ENCODE measurements at places on chromosomes 1 and 21.

DNA sequence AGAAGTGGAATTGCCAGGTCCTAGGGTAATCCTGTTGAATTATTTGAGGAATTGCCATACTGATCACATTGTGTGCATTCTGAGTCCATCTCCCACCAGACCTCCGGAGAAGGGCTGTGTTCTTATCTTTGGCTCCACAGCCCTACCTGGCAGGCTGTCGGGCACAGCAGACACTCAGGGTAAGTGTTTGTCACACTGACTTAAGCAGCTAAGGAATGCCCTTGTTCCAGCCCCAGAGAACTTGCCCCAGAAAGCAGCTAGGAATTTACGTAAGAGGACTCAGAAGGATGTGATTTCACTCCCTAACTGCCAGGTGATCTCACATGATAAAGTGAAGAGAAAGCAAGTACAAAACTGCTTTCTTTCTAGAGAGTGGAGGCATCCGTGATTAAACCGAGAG, 21.0 kb downstream of the VASH2 start:
- DNase-seq = no peak

- no peak for DNase-seq
Observed at GRCh38 chr1:46393510-46393909, 607 bp upstream of the FAAH start.

DNA sequence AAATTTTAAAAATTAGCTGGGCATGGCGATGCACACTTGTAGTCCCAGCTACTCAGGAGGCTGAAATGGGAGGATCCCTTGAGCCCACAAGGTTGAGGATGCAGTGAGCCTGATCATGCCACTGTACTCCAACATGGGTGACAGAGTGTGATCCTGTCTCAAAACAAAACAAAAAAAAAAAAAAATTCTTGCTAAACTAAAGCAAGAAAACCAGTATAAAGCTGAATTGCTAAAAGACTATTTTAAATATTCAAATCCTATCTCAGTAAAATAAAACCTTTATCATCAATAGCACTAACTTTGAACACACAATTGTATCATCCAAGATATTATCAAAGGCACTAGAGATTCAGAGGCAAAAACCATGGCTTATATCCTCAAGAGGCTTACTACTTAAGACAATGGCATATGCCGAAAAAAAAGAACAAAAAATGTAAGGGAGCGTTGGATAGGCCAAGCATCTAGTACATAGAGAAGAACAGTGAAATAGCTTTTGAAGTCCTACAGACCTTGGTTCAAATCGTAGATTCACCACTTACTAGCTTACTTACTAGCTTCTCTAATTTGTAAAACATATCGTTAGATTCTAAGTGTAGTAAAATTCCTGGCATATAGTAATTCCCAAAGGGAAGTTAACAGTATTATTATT, 3.6 kb downstream of the EPS15 start:
- DNase-seq = no peak

DNA sequence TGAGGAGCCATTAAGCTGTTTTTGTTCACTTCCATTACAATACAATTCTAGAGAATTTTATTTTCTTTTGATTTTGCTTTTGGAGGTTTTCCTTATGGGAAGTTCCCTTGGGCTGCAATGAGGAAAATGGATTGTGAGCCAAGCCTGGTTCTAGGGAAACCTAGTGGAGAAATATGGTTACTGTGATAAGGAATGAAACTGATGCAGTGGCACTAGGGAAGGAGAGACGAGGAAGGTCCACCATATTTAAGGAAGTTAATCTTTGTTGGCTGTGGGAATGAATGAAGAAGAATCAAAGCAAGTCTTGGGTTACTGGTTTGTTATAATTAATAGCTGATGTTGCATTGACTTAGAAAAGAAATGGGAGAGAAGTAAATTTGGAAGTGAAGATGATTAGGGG, 28.4 kb downstream of the CHML start:
- no peak for DNase-seq

GRCh38 chr1:37836788-37837187, 22.6 kb downstream of the MTF1 start:
- DNase-seq = no peak
